ENCODE measurements at places on chromosomes 12 and 14.

GRCh38 chr12:20319366-20319765, 49.0 kb upstream of the PDE3A start:
- no peak for DNase-seq

GRCh38 chr12:6724409-6724797, 557 bp downstream of the COPS7A start:
- DNase-seq, result peak; percentile 44

DNA sequence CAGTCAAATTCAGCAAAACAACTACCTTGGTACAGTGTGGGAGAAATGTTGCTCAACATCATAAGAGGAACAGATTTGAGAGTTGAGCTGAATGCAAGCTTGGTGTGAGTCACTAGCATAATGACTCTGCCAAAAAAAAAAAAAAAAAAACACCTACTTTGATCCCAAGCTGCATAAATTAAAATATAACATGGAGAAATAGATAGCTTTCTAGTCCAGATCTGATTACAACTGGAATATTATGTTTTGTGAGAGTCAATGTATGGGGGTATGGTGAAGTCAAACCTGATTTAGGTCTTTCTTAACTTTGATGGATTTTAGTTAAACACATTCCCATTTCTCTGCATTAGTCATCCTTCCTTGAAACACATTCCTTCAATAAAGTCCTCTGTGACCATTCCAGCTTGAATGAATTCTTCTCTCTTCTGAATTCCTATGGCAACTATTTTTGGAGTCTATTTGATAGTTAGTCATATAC, 188.1 kb downstream of the SLC5A8 start:
- DNase-seq, result no peak

GRCh38 chr14:61342486-61342885, 21.1 kb downstream of the PRKCH start:
- no peak for DNase-seq

GRCh38 chr12:69880571-69880970, 55.5 kb downstream of the MYRFL start:
- DNase-seq, result no peak

- no peak for DNase-seq
Observed at GRCh38 chr12:54593135-54593534, 4.7 kb upstream of the PPP1R1A start.

GRCh38 chr12:86172913-86173443, 83.2 kb downstream of the MGAT4C start:
- DNase-seq, result no peak

DNA sequence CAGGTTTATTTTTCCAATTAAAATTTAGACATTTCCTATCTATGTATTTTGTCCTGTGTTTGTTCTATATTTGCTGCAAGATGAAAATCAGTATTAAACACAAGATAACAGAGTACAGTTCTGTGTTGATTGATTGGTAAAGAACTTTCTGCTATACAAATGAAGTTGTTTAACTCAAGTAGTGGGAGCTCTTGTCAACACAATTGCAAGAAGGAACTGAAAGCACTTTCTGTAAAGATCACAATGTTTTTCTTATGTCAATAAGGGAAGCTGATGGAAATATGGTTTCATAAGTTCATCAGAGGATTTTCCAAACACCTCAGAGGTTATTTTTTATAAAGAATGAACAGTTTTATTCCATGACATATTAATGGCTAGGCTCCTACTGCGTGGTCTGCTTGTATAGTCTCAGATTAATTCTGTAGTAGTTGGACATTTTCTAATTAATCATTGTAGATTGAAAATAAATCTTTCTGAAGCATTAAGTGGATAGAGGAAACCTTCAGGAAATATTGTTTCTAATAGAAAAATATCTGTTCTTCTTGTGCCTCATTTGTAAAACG, 379.5 kb downstream of the LRFN5 start:
- no peak for DNase-seq

DNA sequence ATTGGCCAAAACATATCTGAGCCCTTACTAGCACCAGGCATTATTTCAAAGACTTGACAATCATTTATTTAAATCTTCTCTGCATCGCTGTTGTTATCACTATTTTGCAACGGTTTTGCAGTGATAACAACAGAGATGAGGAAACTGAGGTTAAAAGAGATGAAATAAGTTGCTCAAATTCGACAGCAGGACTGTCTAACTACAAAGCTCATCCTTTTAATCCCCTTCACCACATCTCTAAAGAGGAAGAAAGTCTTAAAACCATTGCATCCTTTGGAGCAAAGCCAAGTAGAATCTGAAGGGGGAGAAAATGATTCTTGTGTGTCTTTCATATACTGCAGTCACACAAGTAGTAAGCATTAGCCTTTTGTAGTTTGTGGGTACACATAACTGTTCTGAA, 14.8 kb upstream of the ETNK1 start:
- no peak for DNase-seq

DNA sequence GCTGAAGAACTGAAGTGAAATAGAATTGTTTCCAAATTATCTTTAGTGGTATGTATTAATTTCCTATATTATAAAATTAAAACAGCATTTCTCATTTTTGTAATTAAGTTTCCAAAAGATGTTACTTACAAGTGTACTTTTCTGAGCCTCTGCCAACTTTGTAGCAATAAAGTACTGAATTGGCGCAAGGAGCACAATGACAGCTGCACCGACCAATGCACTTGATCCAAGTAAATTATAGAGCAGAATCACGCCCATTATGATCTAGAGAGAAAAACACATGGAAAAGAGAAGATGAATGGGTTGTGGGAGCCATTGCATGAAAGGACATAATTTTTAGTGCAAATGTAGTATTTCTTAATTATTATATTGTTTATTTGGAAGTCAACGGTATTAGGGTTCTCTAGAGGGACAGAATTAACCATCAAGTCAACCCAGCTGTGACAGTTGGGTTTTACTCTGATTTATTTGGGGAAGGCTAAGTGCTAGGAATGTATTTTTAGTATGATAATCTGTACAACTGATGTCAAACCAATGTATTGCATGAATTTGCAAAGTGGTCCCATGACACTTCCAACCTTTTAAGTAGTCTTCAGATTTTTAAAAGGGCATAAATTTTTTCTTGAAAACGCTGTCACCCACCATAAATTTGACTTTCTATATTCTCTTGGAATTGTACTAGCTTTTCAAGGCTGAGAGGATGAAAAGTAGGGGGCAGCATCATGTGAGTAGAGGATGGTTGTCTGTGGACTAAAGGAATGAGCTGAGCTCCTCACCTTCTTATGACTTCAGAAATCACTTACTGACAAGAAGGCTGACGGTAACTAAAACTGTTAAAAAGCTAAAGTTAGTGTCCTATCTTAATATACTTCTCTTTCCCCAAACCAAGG, 33.0 kb downstream of the ABCC9 start:
- DNase-seq, result no peak

GRCh38 chr12:52790427-52791270, 5.3 kb downstream of the KRT3 start:
- no peak for DNase-seq

DNA sequence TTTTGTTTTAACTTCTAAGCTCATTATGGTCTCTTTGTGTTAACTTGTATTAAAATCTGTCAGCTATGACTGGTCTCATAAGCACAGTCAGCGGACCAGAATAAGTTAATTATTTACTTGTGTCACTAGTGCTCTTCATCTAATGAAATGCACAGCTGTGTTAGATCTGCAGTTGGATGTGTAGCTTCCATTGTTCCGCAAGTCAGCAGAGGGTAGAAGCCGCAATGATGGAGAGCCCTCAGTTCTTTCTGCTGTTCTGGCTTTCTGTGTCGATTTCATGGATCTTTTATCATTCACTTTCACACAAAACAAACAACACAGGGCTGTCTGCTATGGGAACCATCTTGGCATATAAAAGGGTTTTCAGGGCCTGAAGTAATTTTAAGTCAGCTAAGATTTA, 89.3 kb upstream of the RFX4 start:
- peak; percentile 68 for DNase-seq

DNA sequence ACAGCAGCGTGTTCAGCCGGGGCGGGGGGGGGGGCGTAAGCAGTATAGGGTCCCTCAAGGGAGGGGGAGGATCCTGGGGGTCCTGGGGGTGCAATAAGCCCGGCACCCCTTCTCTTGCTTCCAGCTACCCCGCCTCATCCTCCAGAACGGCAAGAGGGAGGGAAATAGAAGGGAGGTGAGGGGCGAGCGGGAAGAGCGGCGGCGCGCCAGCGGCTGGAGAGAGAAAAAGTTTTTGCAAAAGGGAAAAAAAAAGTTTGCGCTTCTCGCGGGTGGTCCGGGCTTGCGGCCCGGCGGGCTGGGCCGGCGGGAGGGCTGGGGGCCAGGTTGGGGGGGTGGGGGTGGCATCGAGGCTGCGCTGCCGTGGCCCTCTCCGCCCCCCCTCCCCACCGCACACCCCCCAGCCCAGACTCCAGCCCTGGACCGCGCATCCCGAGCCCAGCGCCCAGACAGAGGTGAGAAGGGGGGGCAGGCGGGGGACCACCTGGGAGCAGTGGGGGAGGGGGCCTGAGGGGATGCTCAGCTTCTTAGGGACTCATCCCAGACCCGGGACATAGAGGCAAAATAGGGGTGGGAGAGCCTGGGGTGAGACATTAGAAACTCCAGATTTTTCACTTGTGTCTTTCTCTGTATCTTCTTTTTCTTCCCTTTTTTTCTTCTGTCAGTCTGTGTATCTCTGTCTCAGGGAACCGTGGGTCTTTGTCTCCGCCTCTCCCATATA, at the start of gene GLI1:
TSS of gene GLI1 (plus strand) at position 36 of the 718 bp plus-strand sequence. CDS start 3,907 bp downstream, outside the sequence.
- no peak for DNase-seq

DNA sequence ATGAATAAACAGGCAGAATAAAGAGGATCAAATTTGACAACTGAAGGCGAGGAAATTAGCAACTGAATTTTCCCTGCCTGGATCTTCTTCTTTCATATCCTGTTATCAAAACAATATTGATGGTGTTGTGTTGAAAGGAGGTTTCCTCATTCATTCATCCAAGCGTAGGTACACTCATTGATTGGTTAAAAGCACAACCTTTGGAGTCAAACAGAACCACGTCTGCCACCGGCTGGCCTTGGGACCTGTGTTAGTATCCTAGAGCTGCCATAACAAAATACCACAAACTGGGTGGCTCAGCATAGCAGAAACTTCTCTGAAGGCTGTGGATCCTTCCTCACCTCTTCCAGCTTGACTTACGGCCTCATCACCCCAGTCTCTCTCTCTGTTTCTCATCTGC, 268.6 kb upstream of the PWP1 start:
- no peak for DNase-seq

DNA sequence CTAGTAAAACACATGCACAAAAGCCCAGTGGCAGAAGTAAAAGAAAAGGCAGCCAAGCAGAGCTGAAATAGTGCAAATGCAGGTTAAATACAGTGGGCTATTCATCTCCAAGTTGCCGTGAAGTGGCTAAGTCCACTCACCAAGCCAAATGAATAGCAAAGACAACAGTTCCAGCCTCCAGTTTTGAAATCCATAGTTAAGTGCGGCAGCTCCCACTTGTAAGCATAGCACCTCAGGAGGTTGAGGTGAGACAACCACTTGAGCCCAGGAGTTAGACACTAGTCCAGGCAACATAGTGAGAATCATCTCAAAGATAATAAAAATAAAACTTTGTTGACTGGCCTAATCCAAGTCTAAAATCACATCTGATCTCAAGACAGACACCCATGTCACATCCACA, 9.8 kb upstream of the PHLDA1 start:
- DNase-seq, result peak; percentile 34

GRCh38 chr12:14878488-14878887, 7.2 kb downstream of the MGP start:
- DNase-seq, result no peak

- DNase-seq, result peak; percentile 81
Observed at GRCh38 chr12:50642761-50643160, 121.1 kb upstream of the ATF1 start.

DNA sequence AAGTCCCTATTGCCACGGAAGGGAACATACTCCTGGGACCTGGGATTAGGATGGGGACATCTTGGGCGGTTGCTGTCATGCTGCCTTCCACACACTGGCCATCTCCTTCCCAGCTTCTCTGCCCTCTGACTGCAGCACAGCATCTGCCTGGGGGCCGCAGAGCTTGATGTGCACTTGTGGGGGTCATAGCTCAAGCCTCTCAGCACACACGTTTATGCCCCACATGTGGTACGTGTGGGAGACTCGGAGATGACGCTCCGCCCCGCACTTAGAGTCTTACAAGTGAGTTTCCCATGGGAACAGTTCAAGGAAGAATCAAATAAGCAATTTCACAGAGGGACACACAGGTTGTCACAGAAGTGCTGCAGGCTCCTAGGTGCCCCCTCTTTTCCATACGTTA, 8.6 kb downstream of the ACADS start:
- no peak for DNase-seq

DNA sequence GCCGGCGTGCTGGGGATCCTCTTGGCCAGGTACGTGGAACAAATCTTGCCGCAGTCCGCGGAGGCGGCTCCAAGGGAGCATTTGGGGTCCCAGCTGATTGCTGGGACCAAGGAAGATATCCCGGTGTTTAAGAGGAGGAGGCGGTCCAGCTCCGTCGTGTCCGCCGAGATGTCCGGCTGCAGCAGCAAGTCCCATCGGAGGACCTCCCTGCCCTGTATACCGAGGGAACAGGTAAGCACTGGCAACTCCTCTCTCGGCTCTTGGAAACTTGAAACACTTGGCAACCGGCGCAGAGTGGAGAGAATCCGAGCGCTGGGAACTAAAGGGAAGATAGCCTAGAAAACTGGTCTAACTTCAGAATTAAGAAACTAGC, 1.7 kb downstream of the PDE3A start:
- no peak for DNase-seq

DNA sequence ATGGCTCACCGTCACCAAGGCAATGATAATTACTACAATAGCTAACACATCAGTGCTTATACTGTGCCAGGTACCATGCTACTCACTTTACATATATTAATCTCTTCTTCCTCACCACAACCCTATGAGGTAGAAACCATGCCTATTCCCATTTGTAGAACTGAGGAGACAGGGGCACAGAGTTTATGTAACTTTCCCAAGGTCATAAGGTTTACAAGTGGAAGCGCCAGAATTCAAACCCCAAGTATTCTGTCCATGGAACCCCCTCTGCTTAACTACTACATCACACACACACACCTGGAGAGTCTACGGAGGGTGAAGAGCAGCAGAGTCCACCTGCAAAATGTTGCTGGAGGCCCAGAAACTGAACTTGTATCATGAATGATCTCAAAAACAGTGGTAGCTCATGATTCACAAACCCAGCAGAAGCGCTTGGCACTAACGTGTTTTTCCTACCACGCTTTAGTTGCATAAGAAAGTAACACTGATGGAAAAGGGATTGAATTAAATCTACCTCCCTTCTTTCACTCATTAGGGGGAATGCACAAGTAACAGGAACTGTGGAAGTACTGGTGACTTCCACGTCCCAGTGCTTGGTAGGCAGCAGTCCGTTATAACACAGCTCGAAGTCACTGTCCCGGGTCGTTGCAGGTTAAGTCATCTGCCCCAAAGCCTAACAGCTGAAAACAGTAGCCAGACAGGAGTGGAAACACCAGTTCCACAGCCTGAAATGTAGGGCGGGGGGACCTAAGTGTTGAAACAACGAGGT, 2.0 kb downstream of the ITPR2 start:
- DNase-seq, result no peak

DNA sequence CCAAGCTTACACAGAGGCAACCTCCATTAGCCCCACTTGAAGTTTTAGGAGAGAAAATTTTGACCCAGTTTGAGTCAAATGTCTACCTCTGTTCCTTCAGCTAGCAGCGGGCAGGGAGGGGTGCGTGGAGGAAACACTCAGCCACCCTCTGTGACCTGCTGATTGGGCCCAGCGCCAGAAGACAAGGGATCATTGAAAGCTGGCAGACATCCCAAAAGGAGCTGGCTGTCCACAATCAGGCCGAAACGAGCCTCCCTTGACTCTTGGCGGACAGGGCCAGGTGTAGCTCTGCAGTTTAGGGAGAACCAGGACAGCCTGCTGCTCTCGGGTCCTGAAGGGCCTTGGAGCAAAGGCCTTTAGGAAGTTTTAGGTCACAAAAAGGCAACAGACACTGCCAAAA, 41.3 kb downstream of the CD9 start:
- DNase-seq, result peak; percentile 85

- no peak for DNase-seq
Observed at GRCh38 chr12:40375076-40375475, 150.3 kb downstream of the LRRK2 start.

All from DMS79 treated with DMSO at 0.1 percent for 48 hours (cell line).